Right ventricle myocardium inferior (tissue), 1 donor: ENCODE measurements at places on chromosomes 4 and X. TPM values are rescaled to one million over a fixed set of nuclear protein-coding genes. Genes with fewer than 3 reads are reported as not detected.

DNA sequence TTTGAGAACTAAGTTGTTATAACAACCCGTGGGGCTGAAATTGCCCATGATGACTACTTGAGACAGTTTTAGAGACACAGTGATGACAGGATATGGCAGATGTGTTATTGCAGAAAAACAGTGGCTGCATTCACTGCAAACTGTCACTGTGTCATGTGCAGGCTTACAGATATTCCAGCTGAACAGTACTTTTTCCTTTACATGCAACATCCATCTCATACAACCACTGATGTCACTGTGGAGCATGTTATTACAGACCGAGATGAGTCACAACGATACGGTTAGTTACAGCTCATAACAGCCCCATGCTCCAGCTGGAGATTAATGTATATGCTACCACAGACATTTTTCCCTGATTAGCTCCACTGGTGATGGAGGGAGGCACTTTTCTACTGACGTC, 207.4 kb downstream of the TMA16 start:
- no peak for DNase-seq

DNA sequence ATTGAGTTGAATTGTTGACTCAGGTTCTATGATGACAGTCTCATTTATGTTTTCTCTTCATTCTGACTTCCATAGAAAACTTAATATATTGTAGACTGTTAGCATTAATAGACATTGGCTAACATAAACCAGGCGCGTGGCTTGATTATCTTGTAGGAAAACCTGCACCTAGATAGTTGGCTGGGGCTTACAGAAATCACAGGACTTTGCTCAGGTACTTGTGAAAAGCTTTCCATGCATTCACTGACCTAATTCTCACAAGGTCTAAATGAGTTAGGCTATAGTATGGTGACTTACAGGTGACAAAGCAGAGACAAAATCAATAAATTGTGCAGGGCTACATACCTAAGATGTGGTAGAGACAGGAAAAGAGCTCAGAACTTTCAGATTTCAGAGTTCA, 212.8 kb downstream of the GPAT3 start:
- no peak for DNase-seq

DNA sequence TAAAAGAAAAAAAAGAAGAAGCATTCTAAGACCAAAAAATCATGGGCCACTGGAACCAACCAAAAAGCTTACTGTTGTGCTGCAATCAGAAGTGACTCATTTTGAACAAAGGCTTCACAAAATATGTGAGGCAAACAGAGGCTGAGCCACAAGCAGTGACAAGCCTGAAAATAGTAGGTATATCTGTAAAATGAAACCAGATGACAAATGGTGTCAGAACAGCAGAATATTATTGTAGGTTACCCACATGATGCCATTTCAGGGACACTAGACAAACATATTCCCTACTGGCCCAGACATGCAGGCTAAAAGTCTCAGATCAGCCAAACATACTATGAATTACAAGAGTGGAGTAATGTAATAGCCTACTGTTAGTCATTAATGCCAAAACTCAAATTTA, 1301.8 kb upstream of the DIAPH2 start:
- DNase-seq, result no peak

- DNase-seq, result no peak
These were observed 74.1 kb downstream of the DOCK11 start for GRCh38 chrX:118569676-118570075.

DNA sequence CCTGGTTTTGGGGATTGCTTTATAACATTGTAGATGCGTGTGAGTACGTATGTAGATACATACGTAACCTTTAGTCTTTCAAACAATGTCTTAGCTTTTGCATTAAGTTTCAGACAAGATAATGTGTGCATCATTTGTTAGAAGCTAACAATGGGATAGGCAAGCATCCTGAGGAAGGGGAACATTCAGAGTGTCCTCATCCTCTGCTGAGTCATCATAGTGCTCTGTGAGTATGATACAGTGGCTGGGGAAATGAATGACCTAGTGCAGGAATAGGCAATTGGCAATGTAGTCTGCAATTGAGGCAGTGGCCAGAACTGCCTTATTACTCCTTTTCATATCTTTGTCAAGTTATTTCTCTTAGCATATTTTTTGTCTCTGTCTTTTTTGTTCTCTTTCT, 7.3 kb downstream of the NAP1L5 start:
- DNase-seq, result no peak

DNA sequence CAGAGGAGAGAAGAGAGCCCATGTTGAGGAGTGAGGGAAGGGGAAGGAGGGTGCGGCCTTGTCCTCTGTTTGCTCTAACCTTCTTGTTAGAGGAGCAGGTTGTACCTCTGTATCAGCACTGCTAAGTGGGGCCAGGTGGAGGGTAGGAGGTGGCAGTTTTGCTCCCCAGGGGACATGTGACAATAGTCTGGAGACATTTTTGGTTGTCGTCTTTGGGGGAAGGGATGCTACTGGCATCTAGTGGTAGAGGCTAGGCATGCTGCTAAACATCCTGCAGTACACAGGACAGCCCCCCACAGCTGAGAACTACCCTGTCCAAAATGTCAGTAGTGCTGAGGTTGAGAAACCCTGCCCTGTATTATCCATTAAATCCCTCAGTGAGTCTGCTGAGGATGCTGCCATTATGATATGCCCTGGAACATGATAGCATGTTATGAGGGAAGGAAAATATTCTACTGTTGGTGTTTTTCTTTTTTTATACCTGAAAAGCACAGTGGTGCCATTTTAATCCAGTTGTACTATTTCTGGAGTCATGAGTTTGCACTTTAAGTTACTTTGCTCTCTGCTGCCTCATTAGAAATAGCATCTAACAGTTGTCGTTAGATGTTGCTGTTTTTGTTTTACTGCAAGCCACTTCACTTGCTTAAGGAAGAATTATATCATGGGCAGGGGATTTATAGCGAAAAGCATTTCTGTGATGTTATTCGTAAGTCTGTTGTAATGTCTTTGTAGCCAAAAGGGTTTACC, 90.6 kb downstream of the LRP2BP start:
- DNase-seq, result no peak

- DNase-seq, result no peak
These were observed 71.5 kb upstream of the MSANTD1 start for GRCh38 chr4:3177426-3177825.

- no peak for DNase-seq
These were observed 29.9 kb downstream of the NSD2 start for GRCh38 chr4:1901127-1901526.

DNA sequence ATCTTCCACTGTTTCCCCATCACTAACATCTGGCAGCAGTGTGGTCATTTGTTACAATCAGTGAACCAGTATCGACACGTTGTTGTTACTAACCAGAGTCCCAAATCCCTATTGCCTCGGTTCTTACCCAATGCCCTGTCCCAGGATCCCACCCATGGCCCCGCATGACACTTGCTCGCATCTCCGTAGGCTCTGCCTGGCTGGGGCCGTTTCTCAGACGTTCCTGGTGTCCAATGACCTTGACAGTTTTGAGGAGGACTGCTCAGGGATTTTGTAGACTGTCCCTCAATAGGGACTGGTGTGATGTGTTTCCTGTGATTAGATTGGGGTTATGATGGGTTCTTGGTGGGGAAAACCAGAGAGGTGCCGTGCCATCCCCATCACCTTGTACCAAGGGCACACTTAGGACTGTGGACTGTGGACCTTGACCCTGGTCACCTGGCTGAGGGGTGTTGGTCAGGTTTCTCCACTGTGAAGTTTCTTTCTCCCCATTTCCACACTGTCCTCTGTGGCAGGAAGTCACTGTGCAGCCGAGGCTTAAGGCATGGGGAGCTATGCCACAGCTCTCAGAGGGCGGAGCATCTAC, 108.4 kb downstream of the ADRA2C start:
- no peak for DNase-seq

GRCh38 chrX:19225909-19226308, 103.6 kb upstream of the ADGRG2 start:
- DNase-seq, result no peak

- no peak for DNase-seq
These were observed 162.5 kb upstream of the MED14 start for GRCh38 chrX:40897718-40898270.

DNA sequence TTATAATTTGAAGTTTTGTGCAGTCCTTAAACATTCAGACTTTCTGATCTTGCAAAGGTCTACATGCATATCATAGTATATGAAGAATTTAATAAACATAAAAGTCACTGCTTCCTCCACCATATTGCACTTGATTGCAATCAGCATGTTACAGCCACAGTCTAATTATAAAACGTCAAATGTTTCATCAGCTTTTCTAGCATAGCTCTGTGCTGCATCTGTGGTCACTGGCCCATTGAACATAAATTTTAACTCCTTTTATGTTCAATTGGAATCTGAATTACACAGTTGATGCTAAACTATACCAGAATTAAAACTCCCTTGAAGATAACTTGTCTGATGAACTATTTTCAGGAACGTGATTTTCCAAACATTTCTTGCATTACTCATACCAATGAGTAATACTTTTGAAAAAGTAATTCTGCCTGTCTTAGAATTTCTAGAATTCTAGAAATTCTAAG, 329.1 kb downstream of the GALNTL6 start:
- no peak for DNase-seq

GRCh38 chrX:37997096-37997495, 9.3 kb upstream of the SYTL5 start:
- DNase-seq, result no peak

- peak; percentile 32 for DNase-seq
These were observed 92.3 kb downstream of the PSAPL1 start for GRCh38 chr4:7342223-7343080.

DNA sequence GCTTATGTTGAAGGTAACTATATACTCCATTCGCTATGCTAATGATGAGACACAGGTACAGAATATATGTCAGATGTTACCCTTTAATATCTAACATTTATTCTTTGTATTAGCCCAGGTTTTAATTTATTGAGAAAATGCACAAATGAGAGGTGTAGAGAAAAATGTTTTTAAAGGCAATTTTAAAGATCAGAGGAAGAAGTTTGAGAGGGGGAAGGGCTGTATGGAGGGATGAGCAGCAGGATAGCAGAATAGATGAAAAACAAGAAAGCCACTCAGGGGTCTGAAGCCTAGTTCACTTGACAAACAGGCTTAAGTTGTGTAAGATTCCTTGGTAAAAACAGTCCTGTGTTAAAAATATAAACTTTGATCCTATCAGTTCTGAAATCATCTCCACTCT, 3.7 kb downstream of the MAB21L2 start:
- no peak for DNase-seq

DNA sequence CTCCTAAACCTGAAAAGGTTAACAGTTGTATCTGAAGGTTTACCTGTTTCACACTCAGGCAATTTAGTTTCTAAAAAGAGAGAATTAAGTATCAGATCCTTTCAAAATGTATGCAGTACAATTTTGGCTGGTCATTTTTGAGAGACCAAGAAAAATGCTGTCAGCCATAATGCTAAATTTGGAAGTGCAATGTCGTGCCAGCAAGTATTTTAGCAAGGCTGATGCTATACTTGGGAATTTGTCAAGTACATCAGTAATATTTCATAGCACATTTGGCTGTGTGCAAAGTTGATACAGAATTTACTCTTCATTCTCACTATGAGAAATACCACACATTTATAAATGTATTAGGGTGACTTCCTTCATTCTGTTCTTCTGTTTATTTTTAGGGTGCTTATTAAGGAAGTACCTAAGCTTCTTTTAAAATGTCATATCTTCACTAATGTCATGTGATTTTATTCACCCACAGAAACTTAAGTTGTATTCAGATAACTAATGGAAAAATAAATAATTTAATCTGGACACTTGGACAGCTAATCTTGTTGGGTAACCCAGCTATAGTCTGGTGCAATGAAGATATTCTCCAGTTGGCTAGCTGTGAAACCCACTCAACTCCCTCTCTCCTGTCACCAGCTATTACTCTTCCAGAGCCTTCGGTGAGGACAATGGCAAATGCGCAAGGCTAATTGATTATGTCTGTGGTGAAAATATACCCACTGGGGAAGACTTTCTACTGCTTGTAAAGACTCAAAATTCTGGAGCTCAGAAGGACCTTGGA, 84.2 kb upstream of the TLL1 start:
- no peak for DNase-seq

- no peak for DNase-seq
These were observed 6.8 kb upstream of the MAP9 start for GRCh38 chr4:155383541-155383940.

DNA sequence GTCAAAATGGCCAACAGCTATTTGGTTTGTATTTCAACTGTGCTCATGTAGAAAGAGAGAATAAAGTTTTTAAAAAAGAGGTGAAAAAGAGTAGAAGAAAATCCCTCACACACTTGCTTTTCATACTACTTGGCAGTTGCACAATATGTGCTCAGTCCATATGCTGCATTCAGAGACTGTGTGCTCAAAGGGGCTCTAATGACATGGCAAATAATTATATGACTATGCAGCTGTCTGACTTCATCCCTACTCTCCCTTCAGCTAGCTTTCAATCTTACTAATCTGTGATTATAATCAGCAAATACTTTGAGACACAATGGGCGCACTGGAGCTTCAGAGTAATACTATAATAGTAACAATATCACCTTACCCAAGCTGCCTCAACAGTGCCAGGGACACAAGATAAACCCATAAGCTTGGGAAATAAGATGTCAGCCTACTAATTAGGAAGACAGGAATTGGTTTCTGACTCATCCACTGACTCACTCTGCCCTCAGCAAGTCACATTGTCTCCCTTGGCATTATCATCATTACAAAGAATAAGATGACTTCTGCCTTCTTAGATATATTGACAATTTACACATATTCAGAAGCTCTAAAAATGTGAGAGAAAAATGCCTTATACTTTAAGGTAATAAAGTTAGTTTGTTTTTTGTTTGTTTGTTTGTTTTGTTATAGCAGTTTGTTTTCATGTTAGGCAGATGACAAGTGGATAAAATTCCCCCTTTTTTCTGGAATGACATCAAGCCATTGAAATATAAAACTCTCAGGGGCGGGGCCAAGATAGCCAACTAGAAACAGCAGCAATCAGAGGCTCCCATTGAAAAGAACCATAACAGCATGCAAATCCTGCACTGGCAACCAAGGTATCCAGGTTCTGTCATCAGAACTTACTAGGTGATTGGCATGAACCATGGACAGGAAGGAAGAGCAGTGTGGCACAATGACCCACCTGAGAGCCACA, 311.6 kb downstream of the FAM133A start:
- DNase-seq, result no peak

- no peak for DNase-seq
These were observed 100.4 kb upstream of the FAM9B start for GRCh38 chrX:9134366-9134765.

DNA sequence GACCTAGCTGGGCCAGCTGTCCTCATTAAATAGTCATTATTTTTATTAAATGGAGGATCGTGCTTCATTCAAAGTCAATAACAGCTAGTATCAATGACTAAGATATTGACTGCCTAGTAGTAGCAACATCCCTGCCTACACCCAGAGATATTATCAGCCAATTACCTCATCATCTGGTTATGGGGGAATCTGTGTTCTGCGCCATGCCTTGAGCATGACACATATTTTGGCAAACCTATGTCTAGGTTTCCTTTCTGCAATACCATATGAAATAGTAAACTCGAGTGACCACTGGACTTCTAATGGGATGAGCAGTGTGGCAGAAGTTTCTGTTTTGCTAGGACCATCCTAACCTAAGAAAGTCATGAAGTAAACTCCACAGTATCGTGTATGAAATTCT, 50.0 kb upstream of the AADAT start:
- no peak for DNase-seq

ACSL1 gene
- total RNA-seq, result 445 TPM

STAP1 gene
- not detected for total RNA-seq

PCSK1N gene
- total RNA-seq, result not detected

ARX gene
- total RNA-seq, result not detected

SPANXA1 gene
- total RNA-seq, result not detected

SMIM10L2A gene
- 1.3 TPM for total RNA-seq

NSD2 gene
- total RNA-seq, result 37.0 TPM

GPRASP1 gene
- total RNA-seq, result 4.1 TPM

ARMCX4 gene
- total RNA-seq, result 5.3 TPM

SPIN2A gene
- total RNA-seq, result 0.22 TPM
